ENCODE measurements at places on chromosomes 11 and 22. TPM values are rescaled to one million over a fixed set of nuclear protein-coding genes. Genes with fewer than 3 reads are reported as not detected.
A peak's percentile ranks its signal among the peaks of the same experiment; 100 is the strongest.

Gene MDK
- total RNA-seq = 397 TPM

DNA sequence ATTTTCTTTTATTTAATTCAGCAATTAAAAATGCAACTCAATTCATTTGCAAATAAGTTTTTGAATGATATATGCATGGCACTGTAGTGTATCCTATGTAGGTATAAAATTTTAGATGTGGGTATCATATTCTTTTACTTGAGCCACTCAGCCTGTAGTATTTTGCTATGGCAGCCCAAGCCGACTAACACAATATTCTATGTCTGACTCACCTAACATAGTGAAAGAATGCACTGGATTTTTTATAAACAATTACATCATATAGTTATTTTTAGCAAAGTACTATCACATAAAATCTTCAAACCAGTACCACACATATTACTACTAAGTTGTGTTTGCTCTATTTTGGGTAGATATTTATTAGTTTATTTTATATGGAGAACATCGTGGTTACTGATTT, 21.9 kb upstream of the GRIA4 start:
- no peak for DNase-seq

DNA sequence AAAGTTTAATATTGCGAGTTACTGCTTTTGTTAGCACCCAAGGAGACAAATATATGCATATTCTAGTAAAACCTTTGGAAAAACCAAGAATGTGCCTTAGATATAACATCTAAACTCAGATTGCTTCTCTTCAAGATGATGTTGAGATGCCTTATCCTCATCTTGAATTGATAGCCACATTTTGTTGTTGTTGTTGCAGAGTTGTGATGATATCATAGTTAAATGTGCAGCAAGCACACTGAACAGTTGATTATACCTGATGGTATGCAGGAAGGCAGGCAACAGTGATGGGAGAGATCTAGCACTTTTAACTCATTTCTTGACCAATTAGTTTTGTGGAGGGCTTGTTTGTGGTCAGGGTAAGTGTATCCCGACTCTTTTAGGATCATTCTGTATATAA, 48.0 kb downstream of the KDM2A start:
- DNase-seq = no peak

DNA sequence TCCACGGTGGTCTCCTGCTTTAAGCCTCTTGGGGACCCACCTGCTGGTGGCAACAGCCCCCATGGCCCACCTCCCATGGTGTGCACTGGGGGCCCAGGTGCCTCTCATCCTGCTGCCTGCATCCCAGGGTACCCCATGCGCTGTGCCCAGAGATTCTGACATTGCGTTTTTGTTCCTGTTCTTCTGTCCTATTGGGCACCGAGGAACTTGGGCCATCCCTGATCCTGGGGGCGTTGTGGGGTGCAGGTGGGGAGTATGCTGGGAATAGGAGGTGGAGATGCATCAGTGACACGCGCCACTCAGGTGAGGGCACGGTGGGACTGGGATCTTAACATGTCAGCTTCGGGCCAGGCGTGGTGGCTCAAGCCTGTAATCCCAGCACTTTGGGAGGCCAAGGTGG, 12.4 kb upstream of the NAP1L4 start:
- DNase-seq = no peak

GRCh38 chr11:77127235-77127911, 673 bp upstream of the MYO7A start:
- peak; percentile 55 for DNase-seq

- DNase-seq = no peak
Observed at GRCh38 chr11:131943295-131943694, 572.9 kb downstream of the NTM start.

DNA sequence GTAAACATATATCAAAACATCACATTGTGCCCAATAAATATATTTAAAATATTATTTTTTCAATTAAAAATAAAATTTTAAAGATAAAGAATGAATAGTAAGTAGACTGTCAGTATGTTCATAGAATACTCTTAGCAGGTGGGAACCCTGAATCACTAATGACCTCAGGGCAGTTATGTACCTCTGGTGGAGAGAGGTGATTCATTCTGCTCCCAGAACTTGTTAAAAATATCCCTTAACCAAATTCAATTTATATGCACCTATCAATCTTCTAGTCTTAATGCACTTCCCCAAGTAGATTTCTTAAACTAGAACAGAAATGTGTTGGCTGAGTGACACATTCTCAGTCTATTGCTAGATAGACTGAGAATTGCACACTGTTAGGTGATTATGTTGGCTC, 183.9 kb upstream of the SYN3 start:
- DNase-seq = no peak

GRCh38 chr11:102760344-102761035, 19.9 kb downstream of the MMP10 start:
- peak; percentile 97 for DNase-seq

DNA sequence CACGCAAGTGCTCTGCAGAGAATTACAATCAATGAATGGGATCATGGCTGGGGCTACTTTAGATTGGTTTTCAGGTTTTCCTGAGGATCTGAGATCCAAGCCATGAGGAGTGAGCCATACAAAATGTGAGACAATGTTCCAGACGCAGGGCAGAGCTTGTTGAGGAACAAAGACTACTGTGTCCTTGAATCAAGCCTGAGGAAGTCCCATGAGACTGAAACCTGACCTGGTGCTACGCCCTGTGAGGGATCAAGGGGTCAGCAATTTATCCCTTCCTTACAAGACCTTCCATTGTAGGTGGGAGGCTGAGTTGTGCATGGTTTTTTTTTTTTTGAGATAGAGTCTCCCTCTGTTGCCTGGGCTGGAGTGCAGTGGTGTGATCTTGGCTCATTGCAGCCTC, 2.1 kb downstream of the INCENP start:
- no peak for DNase-seq

- no peak for DNase-seq
Observed at GRCh38 chr11:32109138-32109537, 18.3 kb downstream of the RCN1 start.

Gene CHRDL2
- 11.6 TPM for total RNA-seq

Gene CDC45
- total RNA-seq = 79.2 TPM

Gene CD248
- total RNA-seq = 97.8 TPM

GRCh38 chr11:123304828-123305466, 109.9 kb upstream of the CLMP start:
- peak; percentile 91 for DNase-seq

Gene FAM83F
- total RNA-seq = not detected

- no peak for DNase-seq
Observed at GRCh38 chr11:95516786-95517185, 272.8 kb downstream of the FAM76B start.

GRCh38 chr22:32684148-32684821, 117.2 kb upstream of the TIMP3 start:
- no peak for DNase-seq

DNA sequence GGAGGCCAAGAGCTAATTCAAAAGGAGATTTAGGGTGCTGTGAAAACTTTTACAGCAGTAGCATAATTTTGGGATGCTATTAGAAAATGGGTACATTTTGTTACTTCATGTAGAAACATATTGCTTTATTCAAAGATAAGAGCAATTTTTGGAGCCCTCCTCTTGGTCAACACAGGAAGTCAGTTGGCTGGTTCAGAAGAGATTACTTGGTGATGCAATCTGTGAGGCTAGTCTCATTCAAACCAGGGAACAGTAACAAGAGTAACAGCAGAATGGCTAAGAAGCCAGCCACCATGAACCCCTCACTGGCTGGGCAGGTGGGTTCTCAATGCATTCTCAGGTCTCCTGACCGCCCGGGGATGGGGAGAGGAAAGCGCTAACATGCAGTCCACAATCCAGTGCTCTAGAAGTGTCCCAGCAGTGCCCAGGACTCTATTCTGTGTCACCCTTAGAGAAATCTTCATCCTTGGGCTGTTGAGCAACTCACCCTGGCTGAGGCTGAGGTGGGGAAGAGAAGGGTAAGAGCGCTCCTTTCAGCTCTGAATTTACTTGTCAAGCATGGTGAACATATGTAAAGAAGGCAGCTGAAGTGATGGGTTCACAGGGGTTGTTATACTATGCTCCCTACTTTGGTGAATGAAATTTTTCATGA, 262.2 kb upstream of the UBASH3B start:
- no peak for DNase-seq

DNA sequence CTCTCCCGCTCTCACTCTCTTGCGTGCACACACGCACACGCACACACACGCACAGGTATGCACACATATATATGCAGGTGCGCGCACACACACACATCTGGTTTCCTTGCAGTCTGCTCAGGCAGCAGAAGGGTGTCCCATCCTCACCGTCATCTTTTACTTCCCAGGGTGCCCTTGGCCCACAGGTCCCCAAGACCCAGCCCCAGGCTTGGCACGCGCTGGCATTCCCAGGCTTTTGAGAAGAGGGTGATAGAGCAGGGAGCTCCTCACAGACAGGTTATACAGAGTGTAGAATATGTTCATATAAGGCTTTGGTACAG, 52.0 kb upstream of the SPATA19 start:
- DNase-seq = no peak

DNA sequence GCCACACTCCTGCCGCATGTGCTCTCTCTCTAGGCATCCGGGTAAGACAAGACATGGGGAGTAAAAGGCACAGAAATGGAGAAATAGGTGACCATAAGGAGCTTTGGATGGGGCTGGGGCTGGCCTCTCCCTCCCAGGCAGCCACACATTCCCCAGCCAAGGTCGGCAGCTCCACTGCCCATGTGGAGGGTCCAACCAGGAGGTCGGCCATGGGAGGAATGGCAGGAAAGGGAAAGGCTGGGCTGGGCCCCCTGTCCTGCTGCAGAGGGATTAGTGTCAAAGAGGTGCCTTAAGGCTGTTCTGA, 460 bp upstream of the MUC5AC start:
- DNase-seq = no peak

- DNase-seq = no peak
Observed at GRCh38 chr11:20066783-20067156, 93.5 kb downstream of the DBX1 start.
